ENCODE measurements at places on chromosomes 13 and 19. TPM values are rescaled to one million over a fixed set of nuclear protein-coding genes. Genes with fewer than 3 reads are reported as not detected.

Gene PLK5
- not detected for total RNA-seq

Gene KLK15
- total RNA-seq, result not detected

Gene RASIP1
- total RNA-seq, result 17.4 TPM

Gene TEKTIP1
- total RNA-seq, result not detected

Gene TNFSF13B
- 12.4 TPM for total RNA-seq

Gene ZNF285
- total RNA-seq, result 3.8 TPM

Gene KLK2
- total RNA-seq, result not detected

Gene CACNG7
- total RNA-seq, result not detected
